ENCODE measurements at places on chromosomes 2 and 18.

GRCh38 chr2:160741815-160742214 is 248.2 kb upstream of the RBMS1 start:
- DNase-seq = no peak

- no peak for DNase-seq
Measured at GRCh38 chr2:23557455-23557854, 172.5 kb downstream of the KLHL29 start.

DNA sequence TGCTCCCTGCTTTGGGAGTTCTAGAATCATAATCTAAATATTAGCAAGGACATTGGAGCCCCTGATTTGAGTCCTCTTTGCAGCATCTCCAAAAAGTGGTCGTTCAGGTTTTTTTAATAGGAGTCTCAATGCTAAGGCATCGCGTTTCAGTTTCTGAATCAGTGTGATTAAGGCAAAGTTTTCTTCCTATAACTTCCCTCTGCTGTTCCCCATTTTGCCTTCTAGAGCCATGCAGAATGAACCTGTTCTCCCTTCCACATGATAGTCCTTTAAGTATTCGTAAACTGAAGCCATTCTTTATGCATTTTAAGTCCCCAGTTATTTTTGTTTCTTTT is 159.5 kb downstream of the PTGR3 start:
- DNase-seq = no peak

GRCh38 chr2:12970861-12971260 is 254.1 kb downstream of the TRIB2 start:
- DNase-seq = no peak

DNA sequence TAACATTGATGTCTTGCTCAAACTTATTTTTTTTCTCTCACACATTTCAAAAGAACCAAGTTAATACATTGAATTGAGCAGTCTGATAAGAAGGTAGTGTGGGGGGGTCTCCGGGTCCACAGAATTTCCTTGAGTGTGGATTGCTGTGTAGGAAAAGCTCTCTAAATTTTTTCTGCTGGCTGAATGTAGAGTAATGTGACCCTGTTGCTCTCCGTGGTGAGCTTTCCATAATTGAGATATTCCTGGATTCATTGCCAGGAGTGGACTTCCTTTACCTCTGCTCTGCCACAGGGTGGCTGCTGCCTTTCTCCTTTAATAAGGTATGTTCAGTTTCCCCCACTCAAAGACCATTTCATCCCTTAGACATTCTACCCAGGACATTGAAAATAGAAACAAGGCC is 50.9 kb downstream of the PKP4 start:
- no peak for DNase-seq

GRCh38 chr2:111091811-111092211 is 28.9 kb upstream of the BCL2L11 start:
- DNase-seq = no peak

DNA sequence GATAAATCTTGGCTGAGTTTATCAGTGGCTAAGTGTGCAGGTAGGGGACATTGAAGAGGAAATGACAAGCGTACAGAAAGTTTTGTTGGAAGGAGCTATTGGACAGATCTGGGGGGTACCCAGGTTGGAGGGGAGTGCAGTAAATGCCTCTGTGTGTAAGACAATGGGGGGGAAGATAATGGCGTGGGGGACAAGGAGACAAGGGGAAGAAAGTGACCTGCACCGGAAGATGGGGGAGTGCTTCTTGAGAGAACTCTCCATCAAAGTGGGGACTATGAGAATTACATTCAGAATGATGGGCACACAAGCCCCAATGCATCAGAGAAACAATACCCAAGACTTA is 190.0 kb downstream of the ALPK2 start:
- DNase-seq = peak; percentile 3

GRCh38 chr2:231613331-231613662 is 20.6 kb downstream of the TEX44 start:
- DNase-seq = no peak

- DNase-seq = no peak
Measured at GRCh38 chr2:104871649-104871971, 17.7 kb downstream of the POU3F3 start.

GRCh38 chr18:23690505-23691068 is 1.3 kb downstream of the LAMA3 start:
- no peak for DNase-seq
